ENCODE measurements at places on chromosomes 2 and 18.
A peak's percentile ranks its signal among the peaks of the same experiment; 100 is the strongest.

- DNase-seq, result no peak
These were observed 22.5 kb upstream of the SPAG16 start for GRCh38 chr2:213261715-213262114.

GRCh38 chr2:23566241-23567142 lies 181.5 kb downstream of the KLHL29 start:
- DNase-seq, result peak; percentile 3

GRCh38 chr2:156537141-156537540 lies 101.0 kb downstream of the GPD2 start:
- DNase-seq, result no peak

GRCh38 chr18:35835833-35836232 lies 136.6 kb upstream of the RMP24 start:
- DNase-seq, result no peak

- DNase-seq, result no peak
These were observed 11.8 kb upstream of the FTCDNL1 start for GRCh38 chr2:199862788-199863187.

- no peak for DNase-seq
These were observed 91.3 kb downstream of the ACVR1 start for GRCh38 chr2:157784823-157785175.

DNA sequence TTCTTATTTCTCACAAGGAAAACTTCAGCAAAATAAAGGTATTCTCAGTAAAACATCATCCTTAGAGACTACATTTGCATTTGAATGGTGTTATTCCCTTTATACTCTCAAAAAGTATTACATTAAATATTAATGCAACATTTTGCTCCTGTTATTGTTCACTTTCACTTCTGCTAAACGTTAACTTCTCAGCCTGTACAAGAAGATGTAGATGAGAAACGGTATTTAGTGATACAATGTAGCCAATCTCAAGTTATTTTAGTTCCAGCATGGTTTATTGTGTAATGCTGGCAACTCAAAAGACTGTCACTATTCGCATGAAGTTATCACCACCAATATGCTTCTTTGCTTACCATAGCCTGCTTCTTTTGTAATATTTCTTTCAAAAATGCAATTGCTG lies 514.1 kb downstream of the CPS1 start:
- DNase-seq, result no peak

- peak; percentile 45 for DNase-seq
These were observed 12.0 kb downstream of the SIGLEC15 start for GRCh38 chr18:45837283-45838070.

- no peak for DNase-seq
These were observed 995 bp downstream of the MBD5 start for GRCh38 chr2:148021886-148022285.

- no peak for DNase-seq
These were observed 31.9 kb downstream of the ATP8B1 start for GRCh38 chr18:57771193-57771592.

DNA sequence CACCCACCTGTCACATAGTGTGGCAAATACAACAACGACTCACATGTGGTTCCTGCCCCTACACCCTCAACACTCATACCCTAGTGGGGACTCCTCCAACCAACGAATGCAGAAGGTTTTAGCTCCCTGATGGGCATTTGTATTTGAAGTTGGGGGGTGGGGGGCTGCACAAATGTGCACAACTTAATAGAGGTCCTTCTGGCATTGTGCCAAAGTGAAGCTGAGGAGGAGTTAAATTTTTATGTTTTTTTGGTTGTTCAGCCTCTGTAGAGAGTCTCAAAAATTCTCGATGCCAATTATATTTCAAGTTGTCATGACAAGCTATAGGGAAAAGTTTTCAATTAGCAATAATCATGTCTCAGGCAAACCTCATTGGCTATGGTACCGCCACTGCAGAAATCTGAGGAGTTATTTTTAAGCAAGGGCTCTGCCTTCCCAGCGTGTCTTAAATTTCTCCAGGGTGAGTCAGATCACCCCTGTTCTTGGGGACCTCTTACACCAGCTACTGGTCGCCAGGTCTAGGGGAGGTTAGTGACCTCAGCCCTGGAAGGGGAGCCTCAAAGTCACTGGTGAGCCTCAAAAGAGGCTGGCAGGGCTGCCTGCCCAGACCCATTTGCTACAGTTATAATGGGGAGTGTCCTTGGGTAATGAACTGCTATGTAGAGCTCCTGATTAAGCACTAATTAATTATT lies 102.7 kb upstream of the TAF1B start:
- no peak for DNase-seq

DNA sequence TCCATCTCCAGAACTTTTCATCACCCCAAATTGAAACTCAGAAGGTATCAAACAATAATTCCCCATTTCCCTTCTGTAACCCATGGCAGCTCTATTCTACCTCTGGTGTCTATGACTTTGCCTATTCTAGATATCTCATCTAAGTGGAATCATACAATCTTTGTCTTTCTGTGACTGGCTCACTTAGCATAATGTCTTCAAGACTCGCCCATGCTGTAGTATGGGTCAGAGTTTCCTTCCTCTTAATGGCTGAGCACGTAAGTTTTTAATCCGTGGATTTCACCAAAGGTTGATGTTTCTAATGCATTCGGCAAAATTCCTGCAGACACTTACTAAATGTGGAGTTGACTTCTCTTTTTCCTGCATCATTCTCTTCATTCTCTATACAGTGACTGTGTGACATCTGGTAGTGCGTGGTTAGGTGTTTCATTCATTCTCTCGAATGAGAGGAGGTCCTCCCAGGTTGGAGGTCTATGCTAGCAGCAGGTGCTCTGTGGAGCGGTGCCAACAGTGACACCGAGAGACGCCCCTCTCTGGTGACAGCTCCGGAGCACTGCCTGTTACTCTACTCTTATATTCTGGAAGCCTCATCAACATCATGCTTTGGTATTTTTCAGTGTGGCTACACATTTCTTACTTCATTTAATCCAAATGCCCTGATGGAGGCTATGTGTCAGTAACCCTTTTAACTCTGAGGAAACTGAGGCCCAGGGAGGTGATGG lies 50.1 kb downstream of the ATOH8 start:
- no peak for DNase-seq

- no peak for DNase-seq
These were observed 109.9 kb upstream of the OTOS start for GRCh38 chr2:240250150-240250984.

- DNase-seq, result no peak
These were observed 19.3 kb downstream of the STK25 start for GRCh38 chr2:241489088-241489487.

DNA sequence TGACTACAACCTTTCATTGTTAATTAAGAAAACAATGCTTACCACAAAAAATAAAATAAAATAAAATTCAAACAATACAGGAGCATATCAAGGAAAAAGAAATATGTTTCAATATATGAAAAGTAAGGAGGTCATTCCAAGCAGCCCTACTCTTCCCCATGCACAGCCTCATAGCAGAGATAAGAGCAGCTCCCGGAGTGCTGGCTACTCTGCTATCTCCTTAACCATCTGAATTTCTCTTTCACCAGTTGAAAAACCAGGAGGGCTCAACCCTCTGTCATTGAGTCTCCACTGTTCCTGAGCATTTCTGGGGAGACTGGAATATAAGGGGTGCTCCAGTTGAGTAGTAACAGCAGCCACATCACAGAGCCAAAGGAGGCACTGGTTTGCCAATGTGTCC lies 201.4 kb downstream of the TCF4 start:
- no peak for DNase-seq

DNA sequence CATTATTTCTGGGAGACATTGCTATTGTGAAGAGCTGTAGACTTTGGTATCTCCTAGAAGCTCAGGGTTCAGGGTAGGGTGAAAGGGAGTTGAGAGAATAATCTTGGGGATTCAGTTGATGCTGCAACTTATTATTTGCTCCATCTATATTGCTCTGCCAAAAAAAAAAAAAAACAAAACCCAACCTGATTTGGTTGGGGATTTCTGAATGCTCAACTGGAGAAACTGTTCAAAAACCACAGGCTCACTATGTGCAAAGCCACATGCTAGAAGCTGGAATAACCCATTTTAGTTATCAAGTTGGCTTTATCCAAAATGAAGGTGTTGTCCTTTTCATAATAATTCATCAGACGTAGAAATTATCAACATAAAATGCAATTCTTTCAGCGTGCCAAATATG lies 309.1 kb downstream of the TGIF1 start:
- DNase-seq, result no peak

GRCh38 chr18:78781601-78781960 lies 198.0 kb upstream of the SALL3 start:
- no peak for DNase-seq

DNA sequence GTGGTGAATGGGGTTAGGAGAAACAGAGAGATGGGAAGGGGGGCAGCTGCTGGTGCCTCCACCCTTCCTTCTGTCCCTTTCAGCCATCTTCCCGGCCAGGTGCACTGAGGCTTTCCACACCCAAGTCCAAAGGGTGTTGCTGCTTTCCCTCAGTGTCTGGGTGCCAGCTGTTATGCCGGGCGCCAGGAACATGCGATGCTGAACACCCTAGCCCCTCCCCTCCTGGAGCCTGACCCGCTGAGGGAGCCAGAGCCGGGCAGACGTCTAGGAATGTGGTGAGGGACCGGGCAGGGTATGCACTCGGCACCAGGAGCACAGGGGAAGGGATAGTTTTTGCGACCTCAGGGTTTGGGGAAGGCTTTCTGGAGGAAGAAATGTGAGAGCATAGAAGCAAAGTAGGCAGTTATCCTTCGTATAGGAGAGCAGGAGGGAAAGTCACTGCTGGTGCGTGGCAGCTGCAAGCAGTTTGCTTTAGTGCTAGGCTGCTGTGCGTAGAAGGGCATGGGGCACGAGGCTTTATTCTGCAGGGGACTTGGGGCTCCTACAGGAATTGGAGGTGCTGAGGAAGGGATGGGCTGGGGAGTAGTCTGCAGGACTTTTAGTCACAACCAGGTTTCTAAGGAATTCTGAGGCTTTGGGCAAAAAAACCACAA lies 147.7 kb downstream of the TSN start:
- no peak for DNase-seq

DNA sequence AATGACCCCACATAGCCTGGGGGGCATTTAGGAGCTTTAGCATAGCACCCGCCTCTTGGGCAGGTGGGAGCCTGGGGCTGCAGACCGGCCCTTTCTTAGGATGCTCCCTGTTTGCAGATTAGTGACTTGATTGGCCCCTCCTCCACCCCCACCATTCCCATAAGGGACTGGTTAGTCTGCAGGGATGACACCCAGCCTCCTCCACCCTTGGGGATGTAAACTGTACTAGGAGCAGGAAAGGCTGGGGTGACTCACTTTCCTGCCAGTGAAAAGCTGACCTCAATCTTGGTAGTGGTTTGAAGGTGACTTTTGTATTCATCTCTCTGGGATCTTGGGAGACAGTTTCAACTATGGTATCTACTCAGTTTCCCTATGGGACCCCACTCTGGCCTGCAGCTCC lies 24.2 kb downstream of the CTIF start:
- no peak for DNase-seq

DNA sequence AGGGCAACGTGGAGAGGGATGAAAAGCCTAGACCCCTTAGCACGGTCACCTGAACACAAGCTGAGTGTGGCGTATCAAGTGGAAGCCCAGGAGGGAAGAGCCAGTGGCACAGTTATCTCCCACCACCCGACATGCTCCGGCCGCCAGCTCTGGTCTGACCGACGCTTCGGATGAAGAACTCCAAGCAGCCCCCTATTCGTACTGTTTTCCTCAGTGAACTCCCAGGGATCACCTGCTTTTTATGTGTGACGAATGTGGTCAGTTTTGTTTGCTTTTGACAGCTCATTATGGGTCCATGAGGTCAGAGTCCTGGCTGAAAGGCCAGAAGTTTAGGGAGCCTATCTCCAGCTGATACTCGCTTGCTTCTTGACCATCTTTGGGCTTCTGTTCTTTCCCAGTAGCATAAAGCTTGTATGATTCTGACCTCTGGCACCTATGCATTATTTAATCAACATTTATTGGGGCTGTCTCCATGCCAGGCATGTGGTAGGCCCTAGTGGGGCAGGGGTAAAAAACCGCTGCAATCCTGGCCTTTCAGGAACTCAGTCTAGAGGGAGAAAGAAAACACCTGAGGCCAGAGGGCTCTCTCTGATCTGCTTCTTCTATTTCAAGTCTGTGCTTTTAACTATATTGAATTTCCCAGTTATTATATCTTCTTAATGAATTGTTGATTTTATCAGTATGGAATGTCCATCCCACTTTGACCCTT lies 33.0 kb upstream of the MRPL33 start:
- DNase-seq, result no peak

GRCh38 chr2:205364261-205364660 lies 318.0 kb upstream of the NRP2 start:
- DNase-seq, result no peak

DNA sequence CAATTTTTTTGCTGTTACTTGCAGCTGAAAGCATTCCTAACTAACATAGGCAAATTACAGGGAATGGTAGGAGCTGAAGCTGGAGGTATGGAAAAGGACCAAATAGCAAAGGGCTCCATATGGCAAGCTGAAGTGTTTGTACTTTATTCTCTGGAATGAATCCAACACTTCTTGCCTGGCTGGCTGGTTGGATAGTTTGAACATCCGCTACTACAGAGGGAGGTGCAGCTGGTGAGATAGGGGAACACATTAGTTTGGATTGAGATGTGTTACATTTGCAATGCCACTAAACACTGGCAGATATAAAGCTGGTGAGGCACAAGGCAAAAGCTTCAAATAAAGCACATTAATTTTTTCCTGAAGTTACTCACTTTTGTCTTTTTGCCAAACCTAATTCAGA lies 291.5 kb downstream of the SP3 start:
- no peak for DNase-seq

DNA sequence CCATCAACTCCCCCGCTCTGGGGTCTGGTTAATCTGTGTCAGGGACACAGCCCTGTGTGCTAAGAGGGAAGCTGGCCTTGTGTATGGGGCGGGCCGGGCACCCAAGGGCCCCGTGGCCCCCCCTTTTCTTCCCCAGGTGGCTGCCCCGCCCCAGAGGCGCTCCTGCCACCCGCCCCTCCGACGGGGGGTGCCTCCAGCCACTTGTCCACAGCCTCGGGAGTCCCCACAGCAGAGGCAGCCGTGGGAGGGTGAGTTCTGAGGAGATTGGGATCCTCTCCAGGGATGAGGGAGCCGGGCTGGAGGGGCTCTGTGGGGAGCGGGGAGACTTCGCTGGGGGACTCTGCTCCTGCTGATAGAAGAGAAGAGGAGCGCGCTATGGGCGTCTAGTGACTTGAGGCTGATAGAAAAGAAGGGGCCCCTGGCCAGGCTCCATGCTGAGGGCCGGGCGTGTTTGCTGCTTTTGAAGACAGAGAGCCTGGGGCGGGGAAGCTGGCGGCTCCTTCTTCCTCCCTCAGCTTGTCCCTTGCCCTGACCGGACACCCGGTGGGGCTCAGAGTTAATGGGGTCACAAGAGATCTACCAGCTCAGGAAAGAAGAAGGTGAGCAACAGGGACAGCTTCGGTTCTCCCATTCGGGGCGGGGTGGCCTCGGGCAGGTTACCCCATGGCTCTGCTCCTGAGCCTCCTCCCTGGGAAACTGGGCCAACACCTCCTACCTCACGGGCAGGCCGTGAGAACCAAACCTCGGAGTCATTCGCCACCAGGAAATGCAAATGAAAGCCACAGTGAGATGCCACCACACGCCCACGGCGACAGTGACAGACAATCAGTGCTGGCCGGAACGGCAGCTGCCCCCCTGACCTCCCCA lies 89.4 kb upstream of the TAF1B start:
- DNase-seq, result peak; percentile 53

All from CD4-positive, alpha-beta T cell treated with Interleukin-10 for 1 hour (primary cell).